ENCODE measurements at places on chromosomes 1 and 21.
A peak's percentile ranks its signal among the peaks of the same experiment; 100 is the strongest.

GRCh38 chr1:6509220-6509918 is 17.9 kb upstream of the PLEKHG5 start:
- DNase-seq, result no peak

- DNase-seq, result peak; percentile 48
These were observed 251.9 kb downstream of the DPYD start for GRCh38 chr1:97668945-97669344.

DNA sequence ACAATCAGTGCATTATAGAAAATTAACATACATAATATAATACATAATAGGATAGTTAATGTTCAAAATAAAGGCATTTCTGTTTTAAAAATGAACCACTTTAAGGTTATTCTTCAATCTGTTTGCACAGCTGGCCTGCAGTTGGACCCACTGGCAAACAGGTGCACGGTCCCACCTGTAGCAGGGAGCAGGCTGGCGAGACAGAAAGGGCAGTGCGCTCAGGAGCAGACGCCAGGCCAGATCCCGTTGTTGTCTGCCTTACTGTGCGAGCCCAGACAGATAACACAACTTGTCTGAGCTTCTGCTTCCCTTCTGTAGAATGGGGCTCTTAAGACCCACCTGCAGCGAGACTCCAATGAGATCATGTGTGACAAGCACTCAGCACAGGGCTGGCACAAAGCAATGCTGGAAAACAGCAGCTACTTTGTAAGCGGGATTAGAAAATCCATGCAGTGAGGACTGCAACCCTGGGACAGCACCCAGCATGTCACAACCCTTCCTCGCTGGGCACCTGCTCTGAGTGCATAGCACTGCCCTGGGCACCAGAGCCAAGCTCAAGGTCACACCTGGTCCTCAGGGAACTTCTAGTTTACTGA is 33.5 kb downstream of the VPS26C start:
- DNase-seq, result no peak

DNA sequence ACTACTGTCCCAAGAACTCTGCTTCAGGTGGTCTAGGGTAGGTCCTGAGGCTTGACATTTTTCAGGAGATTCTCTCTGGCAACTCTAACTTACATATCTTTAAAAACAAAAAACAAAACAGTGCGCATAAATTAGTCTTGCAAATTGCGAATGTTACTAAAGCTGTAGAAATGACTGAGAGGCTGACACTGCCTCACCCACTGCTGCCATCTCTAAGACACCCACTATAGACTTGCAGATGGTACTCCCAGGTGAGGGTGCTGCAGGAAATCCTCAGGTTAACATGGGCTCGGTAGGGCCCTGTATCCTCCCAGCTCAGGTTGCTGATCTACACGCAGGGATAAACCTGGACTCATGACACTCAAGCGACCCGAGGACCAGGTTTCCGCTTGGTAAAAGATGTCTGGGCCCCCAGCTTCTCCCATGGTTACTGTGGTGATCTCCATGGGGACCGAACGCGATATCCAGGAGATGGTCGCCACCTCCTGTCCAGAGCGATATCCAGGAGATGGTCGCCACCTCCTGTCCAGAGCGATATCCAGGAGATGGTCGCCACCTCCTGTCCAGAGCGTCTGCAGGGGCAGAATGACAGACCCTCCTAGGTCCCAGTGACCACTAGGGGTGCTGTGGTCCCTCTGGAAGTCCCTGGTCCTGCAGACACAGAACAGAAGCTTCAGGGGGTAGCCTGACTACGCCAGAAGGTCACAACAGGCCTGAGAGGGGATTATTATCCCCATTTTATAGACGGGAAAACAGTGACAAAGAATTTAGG is 16.2 kb upstream of the LY9 start:
- DNase-seq, result no peak

- DNase-seq, result no peak
These were observed 35.2 kb downstream of the CCN1 start for GRCh38 chr1:85615586-85616363.

- no peak for DNase-seq
These were observed 19.0 kb upstream of the TLCD4 start for GRCh38 chr1:95098196-95098595.

- DNase-seq, result no peak
These were observed 106.6 kb downstream of the DUSP10 start for GRCh38 chr1:221635305-221635704.

- no peak for DNase-seq
These were observed 2.7 kb downstream of the ETV3L start for GRCh38 chr1:157096881-157097280.

DNA sequence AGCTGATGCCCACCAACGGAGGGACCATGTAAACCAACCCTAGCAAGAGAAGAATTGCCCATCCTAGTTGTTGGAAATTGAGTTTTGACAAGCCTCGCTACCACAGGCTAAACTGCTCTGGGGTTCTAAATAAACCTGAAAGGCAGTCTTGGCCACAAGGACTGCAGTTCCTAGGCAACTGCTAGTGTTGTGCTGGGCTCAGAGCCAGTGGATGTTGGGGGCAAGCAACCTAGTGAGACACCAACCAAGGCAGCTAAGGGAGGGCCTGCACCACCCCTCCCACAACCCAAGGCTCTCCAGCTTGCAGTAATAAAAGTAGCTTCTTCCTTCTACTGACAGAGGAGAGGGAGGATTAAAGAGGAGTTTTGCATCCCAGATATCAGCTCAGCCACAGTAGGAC is 102.4 kb upstream of the PKN2 start:
- no peak for DNase-seq

DNA sequence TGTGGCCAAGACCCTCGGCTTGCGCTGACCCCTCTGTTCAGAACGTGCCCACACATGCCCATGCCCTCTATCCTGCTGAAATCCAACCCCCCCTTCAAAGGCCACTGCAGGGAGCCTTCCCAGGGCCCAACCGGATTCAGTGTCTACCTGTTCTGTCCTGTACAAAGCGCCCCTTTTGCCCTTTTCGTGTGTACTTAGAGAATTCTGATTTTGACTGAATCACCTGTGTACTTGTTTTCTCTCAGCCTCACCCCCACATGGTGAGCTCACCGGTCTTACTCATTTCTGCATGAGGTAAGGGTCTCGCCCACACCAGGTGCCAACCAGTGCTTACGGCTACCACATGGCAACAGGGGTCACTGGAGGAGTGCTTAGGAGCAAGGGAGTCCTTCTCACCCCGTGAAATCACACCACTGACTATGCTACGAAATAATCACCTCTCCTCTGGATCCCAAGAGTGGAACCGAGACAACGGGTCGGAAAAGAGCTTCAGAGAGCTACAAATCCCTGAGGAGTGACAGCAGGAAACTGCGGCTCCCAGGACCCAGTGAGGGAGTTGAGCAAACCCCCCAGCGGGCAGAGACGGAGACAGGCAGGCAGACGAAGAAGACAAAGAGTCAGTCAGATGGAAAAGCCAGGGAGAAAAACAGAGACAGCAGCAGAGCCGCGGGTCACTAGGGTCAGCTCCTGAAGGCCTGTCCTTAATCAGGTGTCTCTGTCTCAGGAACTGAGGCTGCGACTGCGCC is 2.1 kb upstream of the S100A2 start:
- peak; percentile 92 for DNase-seq

All from kidney glomerular epithelial cell (primary cell).